Sigmoid colon (tissue), 7 donors: ENCODE measurements at places on chromosomes 16 and 17. TPM values are rescaled to one million over a fixed set of nuclear protein-coding genes. Genes with fewer than 3 reads are reported as not detected.

SARM1 gene
- 11.6 TPM for total RNA-seq

CNGB1 gene
- total RNA-seq = 2.0 TPM

DLX3 gene
- total RNA-seq = not detected

DNA sequence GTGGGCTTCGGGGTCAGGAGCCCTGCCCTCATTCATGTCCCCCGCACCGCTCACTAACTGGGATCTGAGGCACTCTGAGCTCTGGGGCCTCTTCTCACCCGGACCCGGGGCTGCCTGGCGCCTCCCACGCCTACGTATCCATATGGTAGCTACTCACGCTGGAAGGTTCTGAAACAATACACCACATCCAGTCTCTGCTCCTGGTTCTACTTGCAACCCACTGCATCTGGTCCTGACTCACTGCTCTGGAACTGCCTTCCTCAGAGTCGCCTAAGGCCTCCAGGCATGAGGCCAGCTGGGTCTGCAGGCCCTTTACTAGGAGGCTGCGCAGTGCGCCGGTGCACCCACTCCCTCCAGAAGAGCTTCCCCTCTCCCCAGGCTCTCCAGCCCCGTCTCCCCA lies 18.1 kb downstream of the USP36 start:
- no peak for DNase-seq

GRCh38 chr16:9820476-9821246 lies 361.6 kb downstream of the GRIN2A start:
- no peak for DNase-seq

- DNase-seq = no peak
These were observed 19.7 kb downstream of the NUP88 start for GRCh38 chr17:5399767-5400166.

GRCh38 chr16:60170196-60170595 lies 1436.1 kb upstream of the GOT2 start:
- no peak for DNase-seq

- DNase-seq = no peak
These were observed 8.8 kb downstream of the KIAA0513 start for GRCh38 chr16:85036236-85037049.

DNA sequence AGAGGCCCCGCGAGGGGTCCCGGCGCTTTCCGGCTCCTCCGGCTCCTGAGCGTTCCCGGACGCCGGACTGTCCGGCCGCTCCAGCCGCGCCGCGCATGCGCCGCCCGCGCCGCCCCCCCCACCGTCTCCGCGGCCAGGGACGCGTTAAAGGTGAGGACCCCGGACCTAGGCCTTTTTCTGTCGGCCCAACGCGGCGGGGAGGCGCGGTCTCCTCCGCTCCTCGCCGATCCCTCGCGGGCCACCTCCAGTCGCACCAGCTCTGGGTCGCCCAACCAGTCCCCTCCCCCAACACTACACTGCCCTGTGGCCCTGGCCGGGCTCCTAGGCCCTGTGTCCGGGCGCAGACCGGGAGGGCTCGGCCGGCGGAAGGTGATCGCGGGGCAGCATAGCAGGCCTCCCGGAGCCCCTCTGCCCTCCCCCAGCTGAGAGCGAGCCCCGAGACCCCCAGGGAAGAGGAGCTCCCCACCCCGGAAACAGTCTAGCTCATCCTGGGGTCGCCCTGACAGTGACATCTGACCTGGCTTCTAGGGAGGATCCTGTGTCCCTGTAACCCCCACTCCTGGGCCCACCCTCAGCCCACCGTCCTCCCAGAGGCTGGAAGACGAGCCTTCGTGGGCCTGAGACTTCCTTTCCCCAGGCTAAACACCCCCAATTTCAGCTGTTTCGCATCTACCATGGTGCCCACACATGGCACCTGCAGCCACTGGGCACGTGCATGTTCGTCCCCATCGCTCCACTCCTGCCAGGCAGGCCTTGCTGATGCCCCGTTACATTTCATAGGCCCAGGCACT lies 14.7 kb upstream of the BCAR1 start:
- DNase-seq = peak; percentile 90

DNA sequence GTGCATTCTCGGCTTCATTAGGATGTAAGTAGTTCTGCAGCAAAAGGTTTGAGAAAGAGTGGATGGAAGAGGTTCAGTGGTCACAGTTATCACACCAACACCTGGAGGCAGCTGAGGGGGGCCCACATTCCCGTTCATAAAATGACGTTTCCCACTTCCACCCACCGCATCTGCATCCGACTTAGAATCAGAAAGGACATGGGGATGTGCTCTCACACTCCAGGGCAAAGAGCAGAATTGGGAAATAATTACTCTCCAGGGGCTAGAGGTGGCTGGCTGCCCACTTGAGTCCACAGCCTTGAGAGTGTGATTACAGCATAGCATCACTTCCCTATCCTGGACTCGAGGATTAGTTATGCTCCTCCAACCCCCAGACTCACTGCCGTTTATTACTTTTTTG lies 122.0 kb downstream of the CPPED1 start:
- DNase-seq = no peak
